ENCODE measurements at places on chromosomes 6 and 20. TPM values are rescaled to one million over a fixed set of nuclear protein-coding genes. Genes with fewer than 3 reads are reported as not detected.

GRCh38 chr6:22476811-22477390, 92.5 kb upstream of the HDGFL1 start:
- no peak for DNase-seq

Gene WASF1
- total RNA-seq, result 10.2 TPM

Gene TFAP2D
- not detected for total RNA-seq

DNA sequence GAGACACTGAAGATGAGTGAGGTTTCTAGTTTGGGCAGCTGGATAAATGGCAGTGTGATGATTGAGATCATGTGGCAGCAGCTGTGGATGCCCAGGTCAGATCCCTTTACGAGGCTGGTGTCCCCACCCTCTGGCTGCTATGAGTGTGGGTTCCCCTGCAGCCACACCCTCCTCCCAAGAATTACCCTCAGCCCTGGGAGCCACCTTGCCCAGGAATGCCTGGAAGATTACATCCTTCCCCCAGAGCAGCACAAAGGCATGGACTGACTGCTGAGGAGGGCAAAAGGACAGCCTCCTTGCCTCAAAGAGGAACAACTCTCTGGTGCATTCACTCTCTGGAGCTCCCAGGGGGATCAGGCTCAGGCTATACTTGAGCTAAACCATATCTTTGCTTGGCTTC, 15.0 kb upstream of the PKHD1 start:
- DNase-seq, result no peak

DNA sequence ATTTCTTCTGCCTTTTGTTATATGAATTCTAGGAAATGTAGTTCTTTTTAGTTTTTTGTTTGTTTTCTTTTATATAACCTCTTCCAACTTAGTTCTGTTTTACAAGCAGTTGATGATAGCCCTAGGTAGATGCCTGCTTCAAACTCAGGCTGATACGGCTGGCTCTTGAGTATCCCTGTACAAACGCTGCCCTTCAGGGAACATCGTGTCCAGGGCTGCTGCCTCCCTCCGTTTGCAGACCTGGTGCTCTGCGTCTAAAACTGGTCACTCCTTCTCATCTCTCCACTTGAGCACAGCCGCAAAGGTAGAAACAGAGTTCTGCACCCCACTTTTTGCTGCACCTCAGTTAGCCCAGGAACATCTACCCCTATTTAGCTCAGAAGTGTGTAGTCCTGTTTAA, 310.1 kb downstream of the PRL start:
- no peak for DNase-seq

DNA sequence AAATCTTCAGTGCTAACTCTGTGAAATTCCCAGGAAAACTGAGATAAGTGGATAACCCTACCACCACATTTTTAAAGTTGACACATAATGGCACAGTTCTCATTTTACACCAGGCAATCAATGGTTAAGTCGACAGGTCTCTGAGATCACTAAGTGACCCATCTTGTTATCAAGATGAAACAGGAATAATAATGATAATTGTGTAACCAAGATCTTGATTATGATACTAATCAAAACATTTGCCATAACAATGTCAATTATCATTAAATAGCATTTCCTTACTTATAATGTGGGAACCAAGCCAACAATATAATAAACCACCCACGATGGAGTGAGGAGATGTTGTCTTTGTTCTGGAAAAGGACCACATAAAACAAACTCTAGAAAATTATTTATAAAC, 541.6 kb downstream of the TFAP2B start:
- no peak for DNase-seq

DNA sequence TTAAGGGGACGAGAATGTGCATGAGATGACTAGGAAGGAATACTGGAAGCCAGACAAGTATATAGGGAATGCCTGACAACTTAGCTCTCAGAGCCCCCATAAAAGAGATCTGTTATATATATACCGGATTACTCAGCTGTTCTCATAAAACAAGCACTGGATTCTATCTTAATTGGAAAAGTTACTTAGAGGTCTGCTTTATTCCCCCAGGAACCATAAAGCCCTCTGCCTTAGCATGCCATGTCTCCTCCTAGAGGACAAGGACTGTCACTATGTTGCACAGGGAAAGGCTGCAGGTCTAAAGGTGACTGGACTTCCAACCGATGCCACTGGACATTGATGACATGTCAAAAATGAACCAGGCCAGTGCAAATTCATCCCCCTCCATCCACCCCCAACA, 6.4 kb downstream of the EXOC2 start:
- no peak for DNase-seq

Gene SPACA1
- total RNA-seq, result not detected

- peak; percentile 64 for DNase-seq
Observed at GRCh38 chr6:9204171-9204570, 768.8 kb upstream of the SLC35B3 start.

Gene TRIM31
- not detected for total RNA-seq

- DNase-seq, result peak; percentile 13
Observed at GRCh38 chr6:133568970-133569889, 319.7 kb upstream of the TCF21 start.

Data from pulmonary artery endothelial cell (primary cell).